ENCODE measurements at places on chromosomes 4 and X. TPM values are rescaled to one million over a fixed set of nuclear protein-coding genes. Genes with fewer than 3 reads are reported as not detected.
A peak's percentile ranks its signal among the peaks of the same experiment; 100 is the strongest.

Gene MMRN1
- total RNA-seq: not detected

Gene MYOZ2
- not detected for total RNA-seq

GRCh38 chrX:29952016-29952415 is 263.3 kb upstream of the MAGEB2 start:
- no peak for DNase-seq

DNA sequence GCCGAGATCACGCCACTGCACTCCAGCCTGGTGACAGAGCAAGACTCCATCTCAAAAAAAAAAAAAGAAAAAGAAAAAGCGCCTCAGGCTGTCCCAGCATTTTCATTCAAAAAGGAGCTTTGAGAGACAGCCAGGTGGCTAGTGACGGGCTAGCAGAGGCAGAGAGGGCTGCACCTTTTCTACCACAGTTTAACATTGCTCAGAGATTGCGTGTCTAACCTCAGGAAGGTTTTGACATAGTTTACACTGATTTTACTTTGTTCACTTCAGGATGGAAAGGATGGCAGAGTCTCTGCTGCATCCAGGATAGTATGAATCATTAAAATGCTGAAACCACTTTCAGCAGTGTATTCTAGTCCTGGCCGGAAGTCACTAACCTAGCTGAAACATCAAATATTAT is 28.1 kb downstream of the ZFP42 start:
- peak; percentile 60 for DNase-seq

DNA sequence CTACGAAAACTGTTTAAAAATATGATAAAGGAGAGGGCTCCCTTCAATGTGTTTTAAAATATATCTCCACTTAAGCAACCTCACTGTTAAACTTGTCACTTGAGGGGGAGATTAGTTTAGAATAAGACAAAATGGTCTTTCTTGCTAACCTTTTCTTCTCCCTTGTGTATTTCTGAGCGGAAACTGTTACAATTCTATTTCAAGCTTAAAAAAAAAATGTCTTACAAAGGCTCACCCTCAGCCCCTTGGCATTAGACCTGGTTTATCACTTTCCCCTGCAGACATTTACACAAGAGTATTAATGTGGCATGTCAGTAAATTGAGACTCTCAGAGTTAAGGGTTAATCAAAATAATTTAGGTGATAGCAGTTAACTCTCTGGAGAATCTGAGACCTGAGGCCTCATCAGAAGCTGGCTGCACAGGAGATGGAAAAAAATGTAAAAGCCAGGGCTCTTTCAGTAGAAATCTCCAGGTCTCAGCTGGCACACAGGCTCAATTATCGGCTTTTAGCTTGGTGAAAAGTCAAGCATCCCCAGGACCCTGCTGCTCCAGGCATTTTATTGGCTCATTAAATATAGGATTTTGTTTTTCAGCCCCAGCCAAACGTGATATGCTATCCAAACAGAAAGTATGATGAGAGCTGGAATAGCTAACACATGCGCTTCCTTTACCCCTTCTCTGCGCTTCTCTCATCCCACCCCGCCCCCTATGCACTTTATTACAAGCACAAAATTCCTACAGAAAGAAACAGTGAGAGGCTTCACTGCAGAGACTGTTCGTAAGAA is 130.5 kb downstream of the PPA2 start:
- DNase-seq: no peak

DNA sequence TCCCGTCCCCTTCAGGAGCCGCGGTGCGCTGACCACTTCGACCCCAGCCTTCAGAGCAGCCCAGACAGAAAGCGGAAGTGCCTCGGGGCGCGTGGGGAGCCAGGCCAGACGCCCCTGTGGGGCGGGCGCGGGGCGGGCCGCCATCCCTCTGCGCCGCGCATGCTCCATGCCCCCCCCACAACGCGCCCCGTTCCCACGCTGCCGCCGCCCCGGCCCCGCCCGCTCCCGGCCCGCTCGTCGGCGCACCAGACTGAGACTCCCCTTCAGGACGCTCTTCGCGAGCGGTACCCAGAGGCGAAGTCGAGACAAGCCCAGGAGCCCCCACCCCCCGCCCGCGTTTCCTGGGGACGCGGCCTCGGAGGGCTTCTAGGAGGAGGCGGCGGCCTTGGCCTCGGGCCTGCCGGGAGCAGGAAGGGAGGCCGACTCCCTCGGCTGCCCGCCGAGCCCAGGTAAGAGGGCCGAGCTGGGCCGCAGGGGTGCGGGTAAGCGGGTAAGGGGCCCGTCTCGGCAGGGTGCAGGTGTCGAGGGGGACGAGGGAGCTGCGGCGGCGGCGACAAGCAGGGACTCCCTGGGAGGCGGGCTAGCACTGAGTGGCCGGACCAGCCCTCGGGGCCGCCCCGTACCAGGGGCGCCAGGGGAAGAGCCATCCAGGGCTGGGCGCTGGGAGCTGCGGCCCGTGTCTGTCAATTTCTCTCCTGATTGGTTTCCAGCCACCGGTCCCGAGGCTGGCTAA is at the start of gene ZFP92:
Gene ZFP92 (plus strand): TSS at position 218 of the 733 bp plus-strand sequence. CDS start 6,851 bp downstream, outside the sequence.
- DNase-seq: no peak

GRCh38 chr4:186826006-186826405 is 102.3 kb upstream of the FAT1 start:
- no peak for DNase-seq
